ENCODE measurements at places on chromosomes 6 and 20. TPM values are rescaled to one million over a fixed set of nuclear protein-coding genes. Genes with fewer than 3 reads are reported as not detected.

The C2 gene
- total RNA-seq: 1.3 TPM

DNA sequence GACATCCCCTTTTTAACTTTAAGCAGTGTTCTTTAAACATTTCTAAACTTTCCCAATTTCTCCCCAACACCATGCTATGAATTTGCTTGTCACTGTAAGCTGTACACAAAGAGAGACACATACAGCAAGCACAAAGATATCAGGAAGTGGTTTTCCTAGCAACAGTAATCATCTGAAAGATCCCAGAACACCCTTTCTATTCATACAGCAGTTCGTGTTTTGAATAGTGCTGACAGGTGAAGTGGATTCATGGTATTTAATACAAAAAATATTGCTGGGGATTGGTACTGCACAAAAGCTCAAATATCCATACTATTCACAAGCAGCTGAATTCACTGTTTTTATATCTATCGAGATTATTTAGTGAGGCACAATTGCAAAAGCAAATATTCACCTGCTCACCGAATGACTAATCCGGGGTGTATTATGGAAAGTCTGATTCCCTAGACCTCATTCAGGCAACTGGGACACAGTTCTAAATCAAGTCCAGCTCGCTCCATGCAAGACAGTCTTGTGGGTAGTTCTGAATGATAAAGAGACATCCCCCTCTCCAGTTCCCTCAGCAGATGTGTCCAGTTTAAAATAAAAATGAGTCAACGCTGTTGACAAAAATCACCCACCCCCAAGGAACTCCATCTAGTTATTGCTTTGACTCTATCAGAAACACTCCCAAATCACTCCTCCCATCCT is 107.1 kb upstream of the TSHZ2 start:
- peak; percentile 23 for DNase-seq
- no peak overlapping the region for H3K4me3 ChIP-seq
- no peaks in the 10 kb centered on the region for H3K36me3 ChIP-seq
- H3K4me1 ChIP-seq: no peaks in the 10 kb centered on the region
- H3K27me3 ChIP-seq: no peaks in the 10 kb centered on the region

- H3K27me3 ChIP-seq: no peaks in the 10 kb centered on the region
- peak overlapping the region; percentile 35 for H3K4me3 ChIP-seq
- peaks cover 14% of the 10 kb centered on the region for H3K4me1 ChIP-seq
- H3K27ac ChIP-seq: peak overlapping the region; percentile 38
Observed at GRCh38 chr6:11263291-11263775, 30.9 kb upstream of the NEDD9 start.

DNA sequence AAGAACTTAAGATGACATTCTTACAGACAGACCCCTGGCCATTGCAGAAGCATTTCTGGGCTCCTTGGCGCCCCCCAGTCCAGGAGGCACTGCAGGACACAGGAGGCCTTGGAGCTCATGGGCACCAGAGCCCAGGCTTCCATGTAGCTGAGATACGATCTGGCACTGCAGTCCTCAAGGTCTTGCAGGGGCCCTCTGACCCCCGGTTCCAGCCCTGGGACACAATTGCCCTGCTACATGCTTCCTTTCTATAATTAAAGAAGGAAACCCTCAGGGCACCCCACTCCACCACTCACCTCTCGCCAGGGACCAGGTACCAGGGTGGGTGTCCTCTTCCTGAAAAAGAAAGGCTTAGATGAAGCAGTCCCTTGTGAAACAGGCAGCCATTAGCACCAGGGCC is 33.6 kb downstream of the WFDC3 start:
- no peak for DNase-seq
- no peak overlapping the region for H3K4me3 ChIP-seq
- no peaks in the 10 kb centered on the region for H3K36me3 ChIP-seq
- H3K27ac ChIP-seq: no peak overlapping the region
- no peaks in the 10 kb centered on the region for H3K27me3 ChIP-seq

- H3K27ac ChIP-seq: no peak overlapping the region
- no peak overlapping the region for H3K4me3 ChIP-seq
- H3K36me3 ChIP-seq: no peaks in the 10 kb centered on the region
Observed at GRCh38 chr6:70380771-70381416, 32.4 kb upstream of the FAM135A start.

DNA sequence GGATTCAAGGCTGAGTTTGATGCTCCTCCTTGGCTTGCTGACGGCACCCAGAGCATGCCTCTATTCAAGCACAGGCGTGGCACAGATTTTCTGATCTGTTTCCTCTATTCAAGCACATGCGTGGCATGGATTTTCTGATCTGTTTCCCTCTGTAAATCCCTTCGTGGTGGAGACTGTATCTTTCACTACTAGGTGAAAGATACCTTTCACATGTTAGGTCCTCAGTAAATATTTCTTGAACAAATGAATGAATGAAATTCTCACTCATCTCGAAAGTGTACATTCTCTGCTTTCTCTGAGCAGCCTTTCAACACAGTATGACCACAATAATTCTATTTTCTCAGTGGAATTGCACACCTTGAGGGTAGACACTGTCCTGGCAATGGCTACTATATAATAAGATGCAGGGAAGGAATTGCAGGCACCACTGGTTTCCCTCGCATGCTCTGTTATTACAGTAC is 72.6 kb upstream of the F13A1 start:
- no peak overlapping the region for H3K4me3 ChIP-seq
- no peaks in the 10 kb centered on the region for H3K36me3 ChIP-seq
- H3K27me3 ChIP-seq: no peaks in the 10 kb centered on the region
- H3K27ac ChIP-seq: no peak overlapping the region
- DNase-seq: no peak
- no peaks in the 10 kb centered on the region for H3K4me1 ChIP-seq

The RSPH9 gene
- not detected for total RNA-seq

- DNase-seq: no peak
- H3K27me3 ChIP-seq: no peaks in the 10 kb centered on the region
- no peak overlapping the region for H3K27ac ChIP-seq
- no peak overlapping the region for H3K4me3 ChIP-seq
- peaks cover 9% of the 10 kb centered on the region for H3K4me1 ChIP-seq
Observed at GRCh38 chr6:133972388-133972787, 19.4 kb downstream of the TBPL1 start.

The VGLL2 gene
- not detected for total RNA-seq

GRCh38 chr6:68994521-68994920 is 359.4 kb downstream of the ADGRB3 start:
- no peak overlapping the region for H3K4me3 ChIP-seq
- H3K36me3 ChIP-seq: no peaks in the 10 kb centered on the region
- no peak overlapping the region for H3K27ac ChIP-seq
- H3K4me1 ChIP-seq: no peaks in the 10 kb centered on the region

The SLC17A4 gene
- not detected for total RNA-seq

The AGER gene
- 0.22 TPM for total RNA-seq

GRCh38 chr6:36985417-36985807 is 584 bp downstream of the MTCH1 start:
- no peaks in the 10 kb centered on the region for H3K27me3 ChIP-seq
- peaks cover 24% of the 10 kb centered on the region for H3K4me1 ChIP-seq
- H3K4me3 ChIP-seq: peak overlapping the region; percentile 100
- peak overlapping the region; percentile 80 for H3K27ac ChIP-seq

DNA sequence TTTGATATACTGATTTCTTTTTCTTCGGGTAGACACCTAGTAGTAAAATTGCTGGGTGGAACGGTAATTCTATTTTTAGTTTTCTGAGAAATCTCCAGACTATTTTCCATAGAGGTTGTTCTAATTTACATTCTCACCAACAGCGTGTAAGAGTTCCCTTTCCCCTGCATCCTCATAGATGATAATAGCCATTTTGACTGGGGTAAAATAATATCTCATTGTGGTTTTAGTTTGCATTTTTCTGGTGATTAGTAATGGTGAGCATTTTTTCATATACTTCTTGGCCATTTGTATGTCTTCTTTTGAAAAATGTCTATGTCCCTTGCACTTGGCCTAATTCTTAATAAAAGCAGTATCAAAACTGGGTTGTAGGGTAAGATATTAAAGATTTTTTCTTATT is 148.9 kb upstream of the SIM1 start:
- no peak overlapping the region for H3K4me3 ChIP-seq
- H3K27me3 ChIP-seq: no peaks in the 10 kb centered on the region
- peaks cover 45% of the 10 kb centered on the region for H3K4me1 ChIP-seq
- H3K27ac ChIP-seq: no peak overlapping the region
- H3K36me3 ChIP-seq: no peaks in the 10 kb centered on the region

The TAAR9 gene
- not detected for total RNA-seq

DNA sequence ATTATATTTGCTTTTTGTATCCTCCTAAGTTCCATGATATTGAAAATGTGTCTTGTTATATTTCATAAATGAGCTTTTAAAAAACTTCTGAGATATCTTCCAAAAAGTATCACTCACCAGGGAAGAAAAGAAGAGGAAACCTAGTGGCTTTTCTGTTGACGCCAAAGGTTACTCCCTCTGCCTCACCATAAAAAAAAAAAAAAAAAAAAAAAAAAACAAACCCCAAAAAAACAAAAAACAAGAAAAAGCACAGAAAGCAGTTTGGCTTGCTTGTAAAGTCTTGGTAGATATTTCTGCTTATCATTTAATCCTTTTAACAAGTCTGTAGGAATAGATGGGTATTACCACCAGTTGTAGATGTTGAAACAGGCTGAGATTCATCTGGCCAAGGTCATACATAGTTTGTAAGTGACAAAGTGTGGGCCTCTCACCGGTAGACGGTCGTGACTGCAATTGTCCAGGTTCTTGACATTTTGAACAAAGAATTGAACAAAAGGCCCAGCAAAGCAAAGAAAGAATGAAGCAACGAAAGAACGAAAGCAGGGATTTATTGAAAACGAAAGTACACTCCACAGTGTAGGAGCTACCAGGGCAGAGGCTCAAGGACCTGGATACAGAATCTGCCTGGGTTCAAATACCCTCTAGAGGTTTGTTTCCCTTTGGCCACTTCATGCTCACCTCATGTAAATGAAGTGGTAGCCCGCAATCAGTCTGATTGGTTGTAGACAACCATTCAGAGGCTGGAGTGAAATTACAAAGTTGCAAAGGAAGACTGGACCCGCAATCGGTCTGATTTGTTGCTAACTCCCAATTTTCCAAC is 11.6 kb upstream of the ELOVL5 start:
- H3K27ac ChIP-seq: peak overlapping the region; percentile 94
- H3K4me1 ChIP-seq: peaks cover 32% of the 10 kb centered on the region
- peak; percentile 63 for DNase-seq
- H3K27me3 ChIP-seq: no peaks in the 10 kb centered on the region
- H3K4me3 ChIP-seq: peak overlapping the region; percentile 73

GRCh38 chr6:22110061-22110460 is 186.8 kb downstream of the PRL start:
- H3K27me3 ChIP-seq: no peaks in the 10 kb centered on the region
- no peak overlapping the region for H3K4me3 ChIP-seq
- peaks cover 14% of the 10 kb centered on the region for H3K4me1 ChIP-seq
- H3K36me3 ChIP-seq: no peaks in the 10 kb centered on the region
- DNase-seq: no peak

GRCh38 chr6:37236921-37237320 is 20.7 kb upstream of the TBC1D22B start:
- H3K4me3 ChIP-seq: no peak overlapping the region
- DNase-seq: peak; percentile 53
- peaks cover 51% of the 10 kb centered on the region for H3K4me1 ChIP-seq
- no peaks in the 10 kb centered on the region for H3K27me3 ChIP-seq

GRCh38 chr6:78489874-78490273 is 377.5 kb upstream of the IRAK1BP1 start:
- no peak overlapping the region for H3K27ac ChIP-seq
- no peaks in the 10 kb centered on the region for H3K36me3 ChIP-seq
- no peak overlapping the region for H3K4me3 ChIP-seq

DNA sequence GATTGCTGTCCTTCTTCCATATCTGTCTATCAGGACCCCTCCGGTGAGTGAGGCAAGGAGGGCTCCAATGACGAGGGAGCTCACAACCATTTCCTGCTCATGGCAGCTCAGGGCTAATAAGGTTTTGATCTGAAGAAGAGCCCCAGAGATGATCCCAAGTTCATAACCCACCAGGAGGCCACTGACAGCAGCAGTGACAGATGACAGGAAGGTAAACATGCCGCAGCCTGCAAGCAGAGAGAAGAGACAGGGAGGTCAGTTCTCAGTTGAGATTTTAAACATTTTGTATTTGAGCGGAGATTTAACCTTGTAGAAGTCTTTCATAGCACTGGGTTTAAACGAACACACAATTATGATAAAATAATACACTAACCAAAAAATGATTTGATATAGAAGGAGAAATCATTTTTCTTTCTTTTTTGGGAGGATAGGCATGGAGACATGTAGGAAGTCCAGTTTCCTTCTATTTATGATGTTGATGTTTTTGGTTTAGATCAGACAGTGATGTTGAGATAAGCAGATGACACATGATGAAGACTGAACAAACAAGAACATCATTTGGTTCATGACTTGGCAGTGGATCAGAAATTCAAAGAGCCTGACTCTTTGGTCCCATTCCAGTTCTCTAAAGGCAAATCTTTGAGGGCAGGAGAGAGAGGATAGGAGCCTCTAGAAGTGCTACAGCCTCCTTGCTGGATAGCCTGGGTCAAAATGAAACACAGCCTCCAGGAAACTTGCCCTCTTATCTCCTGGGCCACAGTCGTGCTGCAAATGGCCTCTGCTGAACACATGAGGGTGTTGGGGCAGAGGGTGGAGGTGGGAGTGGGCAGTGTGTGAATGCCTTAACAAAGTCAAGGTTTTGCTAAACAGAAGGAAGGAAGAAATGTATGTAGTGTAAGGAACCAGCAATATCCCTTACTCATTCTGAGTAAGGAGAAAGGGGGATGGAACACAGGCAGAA is 22.6 kb downstream of the SLC2A12 start:
- peak; percentile 31 for DNase-seq
- H3K4me1 ChIP-seq: peaks cover 7% of the 10 kb centered on the region
- H3K36me3 ChIP-seq: no peaks in the 10 kb centered on the region

- H3K4me3 ChIP-seq: no peak overlapping the region
- H3K36me3 ChIP-seq: no peaks in the 10 kb centered on the region
- no peak overlapping the region for H3K27ac ChIP-seq
- DNase-seq: peak; percentile 81
Observed at GRCh38 chr6:48957781-48958180, 505.3 kb downstream of the MMUT start.

The RBPJL gene
- total RNA-seq: not detected

DNA sequence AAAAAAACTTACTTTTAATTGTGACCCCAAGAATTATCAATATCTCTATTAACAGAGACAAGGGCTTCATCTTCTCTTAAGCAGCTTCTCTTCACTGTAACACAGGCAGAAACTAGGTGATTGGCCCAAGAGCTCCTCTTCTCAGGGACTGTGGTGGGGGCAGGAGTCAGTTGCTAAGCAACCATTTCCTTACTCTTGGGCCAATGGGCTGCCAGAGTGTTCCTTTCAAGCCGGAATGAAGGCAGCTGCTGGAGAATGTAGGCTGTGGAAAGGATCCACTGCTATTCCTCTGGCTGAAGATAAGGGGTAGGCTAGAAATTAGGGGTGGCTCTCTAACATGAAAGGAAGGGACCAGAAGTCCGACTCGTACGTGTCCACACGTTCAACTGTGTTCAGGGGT is at the start of gene SEL1L2:
Gene SEL1L2, minus strand, starts transcription at position 150 of the 400 bp plus-strand sequence. Its CDS starts 80 bp downstream, at position 70.
- no peak within 1 kb of the TSS for H3K4me3 ChIP-seq
- no peak for DNase-seq
- no peak within 1 kb of the TSS for H3K27ac ChIP-seq

The DEF6 gene
- 4.9 TPM for total RNA-seq

The KAT14 gene
- total RNA-seq: 21.7 TPM

The FILIP1 gene
- under 0.01 TPM for total RNA-seq

The MMP24 gene
- total RNA-seq: 7.1 TPM
